ENCODE measurements at places on chromosomes 5 and 9.

GRCh38 chr5:143115381-143115780 is 288.1 kb downstream of the NR3C1 start:
- no peak for DNase-seq

GRCh38 chr5:76947082-76947503 is 5.8 kb upstream of the CRHBP start:
- DNase-seq, result no peak

DNA sequence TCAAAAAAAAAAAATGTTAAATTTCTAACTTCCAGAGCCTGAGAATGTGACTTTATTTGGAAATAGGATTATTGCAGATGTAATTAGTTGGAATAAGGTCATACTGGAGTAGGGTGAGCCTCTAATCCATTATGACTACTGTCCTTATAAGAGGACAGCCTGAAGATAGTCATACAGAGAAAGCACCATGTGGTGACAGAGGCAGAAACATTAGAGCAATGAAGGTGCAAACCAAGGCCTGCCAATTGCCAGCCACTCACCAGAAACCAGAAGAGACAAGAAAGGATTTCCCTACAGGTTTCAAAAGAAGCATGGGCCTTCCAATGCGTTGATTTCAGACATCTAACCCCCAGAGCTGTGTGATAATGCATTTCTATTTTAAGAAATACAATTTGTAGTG is 659.2 kb upstream of the CHD1 start:
- DNase-seq, result no peak

- no peak for DNase-seq
These were observed 36.7 kb upstream of the MAN2A1 start for GRCh38 chr5:109653042-109653441.

- no peak for DNase-seq
These were observed 70.0 kb upstream of the GFPT2 start for GRCh38 chr5:180423133-180423532.

GRCh38 chr5:32261198-32261597 is 51.5 kb downstream of the MTMR12 start:
- DNase-seq, result no peak

DNA sequence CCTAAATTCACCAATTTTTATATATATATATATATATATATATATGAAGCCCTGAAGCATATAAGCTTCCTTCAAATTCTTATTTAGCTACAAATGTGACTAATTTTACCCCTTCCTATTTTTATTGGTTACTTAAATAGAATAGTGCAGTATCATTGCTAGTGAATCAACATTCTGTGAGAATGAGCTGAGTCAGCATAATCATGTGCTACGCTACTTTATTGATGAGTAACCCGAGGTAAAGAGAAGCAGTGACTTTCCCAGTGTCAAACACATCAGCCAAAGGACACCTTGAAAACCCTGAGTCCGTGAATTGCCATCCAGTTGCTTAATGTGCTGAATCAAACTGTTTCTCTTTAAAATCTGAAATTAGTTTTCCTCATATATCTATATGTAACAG is 546.2 kb downstream of the DMRTA1 start:
- no peak for DNase-seq

DNA sequence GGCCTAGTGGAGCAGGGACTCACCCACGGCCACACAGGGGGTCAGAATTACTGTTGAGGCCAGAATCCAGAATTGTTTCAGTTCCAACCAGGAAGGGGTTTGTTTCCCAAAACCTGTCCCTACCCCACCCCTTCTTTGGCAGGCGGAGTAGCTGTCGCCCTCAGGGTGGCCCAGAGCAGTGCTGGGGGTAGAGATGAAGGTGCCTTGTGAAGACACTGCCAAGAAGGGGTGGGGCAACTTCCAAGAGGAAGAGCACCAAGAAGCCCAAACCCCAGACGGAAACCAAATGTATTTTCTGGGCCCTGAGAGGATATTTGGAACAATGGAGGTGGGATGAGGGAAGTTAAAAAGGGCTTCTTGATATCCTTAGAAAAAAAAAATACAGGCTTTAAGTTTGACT is 11.4 kb upstream of the NDST1 start:
- no peak for DNase-seq

DNA sequence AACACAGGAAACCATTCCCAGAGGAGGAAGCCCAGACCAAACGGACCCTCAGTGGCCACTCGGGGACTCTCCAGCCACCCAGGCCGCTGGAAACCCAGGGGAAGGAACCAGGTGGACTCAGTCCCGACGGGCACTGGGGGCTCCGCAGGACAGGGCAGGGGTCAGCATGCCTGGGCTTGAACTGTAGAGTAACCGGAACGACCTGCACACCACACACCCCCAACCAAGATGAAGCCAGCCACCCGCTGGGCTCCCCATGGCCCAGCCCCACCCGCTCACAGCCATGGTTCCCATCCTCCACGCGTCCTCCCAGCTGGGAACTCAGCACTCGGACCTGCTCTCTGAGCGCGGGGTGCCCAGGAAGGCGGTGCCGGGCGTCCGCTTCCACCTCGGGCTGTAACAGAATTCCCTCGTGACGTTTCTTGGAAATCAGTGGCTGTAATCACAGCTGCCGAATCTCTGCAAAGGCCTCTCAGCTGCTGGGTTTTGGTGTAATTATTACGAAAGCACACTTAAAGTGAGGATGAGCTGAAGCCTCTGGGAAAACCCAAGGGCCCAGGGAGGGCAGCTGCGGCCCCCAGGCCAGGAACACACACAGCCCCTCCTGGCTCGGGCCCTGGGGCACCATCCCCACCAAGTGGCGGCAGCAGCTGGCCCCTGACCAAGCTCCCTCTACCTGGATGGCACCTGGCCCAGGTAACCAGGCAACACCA is 13.8 kb downstream of the NACC2 start:
- no peak for DNase-seq

DNA sequence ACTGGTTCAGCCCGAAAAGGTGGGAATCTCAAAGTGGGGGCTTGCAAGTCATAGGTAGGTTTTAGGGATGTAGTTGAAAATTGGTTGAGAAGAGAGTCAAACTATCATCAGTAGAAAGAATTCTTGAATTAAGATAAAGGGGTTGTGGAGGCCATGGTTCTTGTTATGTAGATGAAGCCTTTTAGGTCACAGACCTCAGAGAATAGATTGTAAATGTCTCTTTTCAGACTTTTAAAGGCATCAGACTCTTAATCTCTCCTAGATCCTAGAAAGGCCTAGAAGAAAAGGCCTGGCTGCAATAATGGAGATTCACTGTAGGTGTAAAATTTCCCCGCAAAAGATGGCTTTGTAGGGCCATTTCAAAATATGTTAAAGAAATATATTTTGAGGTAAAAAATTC is 96.4 kb downstream of the PSAT1 start:
- DNase-seq, result no peak

DNA sequence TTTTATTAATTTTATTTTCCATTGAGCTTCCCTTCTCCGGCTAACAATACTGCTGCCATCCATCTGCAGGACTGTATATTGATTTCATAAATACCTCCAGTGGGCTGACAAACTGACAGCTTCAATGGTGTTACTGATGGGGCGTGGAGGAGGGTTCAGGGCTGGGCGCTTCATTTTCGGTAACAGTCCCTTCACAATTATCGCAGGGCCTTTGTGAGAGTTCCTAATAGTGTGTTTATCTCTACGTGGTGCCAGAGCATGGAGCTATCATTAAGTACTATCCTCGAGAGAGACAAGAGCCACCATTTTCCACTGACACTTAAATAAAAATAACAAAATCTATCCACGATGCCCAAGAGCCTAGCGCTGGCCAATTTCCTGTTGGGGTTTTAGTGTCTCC is 307.0 kb upstream of the PANK3 start:
- DNase-seq, result no peak

DNA sequence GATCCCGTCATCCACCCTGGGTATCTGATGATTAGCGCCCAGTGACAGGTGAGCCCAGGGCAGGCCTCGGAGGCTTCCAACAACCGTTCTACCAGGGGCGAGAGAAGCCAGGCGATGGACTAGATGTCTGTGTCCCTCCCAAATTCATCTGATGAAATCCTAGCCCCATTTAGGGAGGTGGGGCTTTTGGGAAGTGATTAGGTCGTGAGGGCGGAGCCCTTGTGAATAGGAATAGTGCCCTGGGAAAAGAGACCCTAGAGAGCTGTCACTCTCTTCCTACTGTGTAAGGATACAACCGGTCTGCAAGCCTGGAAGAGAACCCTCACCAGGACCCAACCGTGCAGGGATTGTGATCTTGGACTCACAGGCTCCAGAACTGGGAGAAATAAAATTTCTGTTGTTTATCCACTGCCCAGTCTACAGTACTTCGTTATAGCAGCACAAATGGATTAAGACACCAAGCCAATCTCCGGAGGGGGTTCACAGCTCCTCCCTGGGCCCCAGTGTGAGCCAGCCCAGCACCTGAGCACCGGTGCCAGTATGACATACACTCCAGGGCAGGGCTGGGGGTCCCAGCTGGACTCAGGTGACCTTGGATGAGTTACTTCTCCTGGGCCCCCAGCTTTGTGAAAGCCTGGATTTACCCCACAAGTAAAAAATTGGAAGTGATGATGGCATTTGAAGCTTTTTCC is 162.2 kb downstream of the DAB2IP start:
- no peak for DNase-seq

DNA sequence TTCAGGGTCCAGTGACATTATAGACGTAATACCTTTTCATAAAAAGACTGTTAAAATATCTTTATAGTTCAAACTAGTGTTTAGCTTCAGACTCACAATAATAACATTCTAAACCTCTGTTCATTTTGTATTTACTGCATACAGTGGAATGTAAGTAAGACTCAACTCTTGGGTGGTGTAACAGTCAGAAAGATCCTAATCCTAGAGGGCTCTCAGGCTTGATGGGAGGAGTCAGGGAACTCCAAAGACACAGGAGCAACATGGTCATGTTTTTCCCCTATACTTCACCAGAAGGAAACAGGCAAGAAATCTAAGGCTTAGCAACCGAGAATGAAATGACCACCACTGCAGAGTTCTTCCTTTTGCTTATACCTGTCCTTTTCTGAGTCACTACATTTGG is 82.6 kb downstream of the MRPS27 start:
- DNase-seq, result no peak

GRCh38 chr9:86389628-86390027 is 35.4 kb upstream of the TUT7 start:
- DNase-seq, result no peak

GRCh38 chr9:70574151-70574837 is 159.8 kb upstream of the KLF9 start:
- DNase-seq, result no peak

- DNase-seq, result no peak
These were observed 18.3 kb upstream of the ARL14EPL start for GRCh38 chr5:116013936-116014335.

GRCh38 chr9:1087120-1087881 is 37.1 kb downstream of the DMRT2 start:
- no peak for DNase-seq

DNA sequence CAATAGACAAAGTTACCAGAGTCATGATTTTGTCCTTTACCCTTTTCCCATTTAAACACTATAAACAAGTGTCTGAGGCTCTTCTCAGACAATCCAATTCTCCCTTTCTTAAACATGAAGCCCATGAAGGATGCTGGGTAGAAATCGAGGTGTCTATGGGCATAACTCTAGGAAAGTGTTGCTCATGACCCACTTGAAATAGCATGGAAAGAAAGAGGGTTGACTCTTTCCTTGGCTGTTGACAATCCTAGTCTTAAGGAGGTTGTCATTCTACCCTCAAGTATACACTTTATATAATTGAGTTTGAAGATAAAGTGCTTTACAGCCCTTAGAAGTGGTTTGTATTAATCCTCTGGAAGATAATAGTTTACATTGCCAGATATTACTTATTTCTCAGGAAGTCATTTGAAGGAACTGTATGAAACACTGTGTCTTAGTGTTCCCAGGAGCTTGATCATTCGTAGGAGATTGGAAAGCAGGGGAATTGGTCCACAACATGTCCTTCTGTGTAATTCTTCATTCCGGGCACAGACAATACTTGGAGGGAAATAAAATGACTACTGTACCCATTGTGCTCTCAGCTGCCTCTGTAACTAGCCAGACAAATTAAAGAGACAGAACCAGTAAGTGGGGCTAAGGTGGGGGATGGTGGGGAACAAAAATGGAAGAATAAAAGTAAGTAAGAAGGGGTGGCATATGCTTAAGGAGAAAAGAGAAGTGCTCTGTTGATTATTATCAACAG is 1078.3 kb upstream of the DMAC1 start:
- no peak for DNase-seq

- DNase-seq, result no peak
These were observed 60.7 kb upstream of the NIPBL start for GRCh38 chr5:36815871-36816270.

GRCh38 chr9:113562653-113563381 is 99.3 kb downstream of the RGS3 start:
- DNase-seq, result no peak

- DNase-seq, result no peak
These were observed 3.1 kb downstream of the RNF44 start for GRCh38 chr5:176533894-176534611.

GRCh38 chr9:109903515-109904138 is 123.6 kb downstream of the PALM2AKAP2 start:
- peak; percentile 29 for DNase-seq

DNA sequence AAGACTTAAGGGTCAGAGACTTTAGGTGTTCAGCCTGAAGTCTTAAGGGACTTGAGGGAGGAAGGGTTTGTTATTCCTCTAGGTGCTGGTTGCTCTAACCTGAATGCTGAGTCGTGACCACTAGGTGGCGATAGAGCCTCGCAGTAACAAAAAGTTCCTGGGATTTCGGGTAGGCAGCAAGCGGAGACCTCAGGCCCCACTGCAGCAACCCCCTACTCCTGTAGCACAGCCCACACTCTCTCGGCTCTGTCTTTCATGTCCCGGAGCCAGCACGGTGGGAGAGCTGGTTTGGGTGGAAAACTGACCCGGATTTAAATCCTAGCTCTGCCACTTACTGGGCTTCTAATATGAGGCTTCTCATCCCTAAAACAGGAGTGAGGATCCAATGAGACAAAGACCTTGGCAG is 100.3 kb upstream of the PANK3 start:
- peak; percentile 37 for DNase-seq

DNA sequence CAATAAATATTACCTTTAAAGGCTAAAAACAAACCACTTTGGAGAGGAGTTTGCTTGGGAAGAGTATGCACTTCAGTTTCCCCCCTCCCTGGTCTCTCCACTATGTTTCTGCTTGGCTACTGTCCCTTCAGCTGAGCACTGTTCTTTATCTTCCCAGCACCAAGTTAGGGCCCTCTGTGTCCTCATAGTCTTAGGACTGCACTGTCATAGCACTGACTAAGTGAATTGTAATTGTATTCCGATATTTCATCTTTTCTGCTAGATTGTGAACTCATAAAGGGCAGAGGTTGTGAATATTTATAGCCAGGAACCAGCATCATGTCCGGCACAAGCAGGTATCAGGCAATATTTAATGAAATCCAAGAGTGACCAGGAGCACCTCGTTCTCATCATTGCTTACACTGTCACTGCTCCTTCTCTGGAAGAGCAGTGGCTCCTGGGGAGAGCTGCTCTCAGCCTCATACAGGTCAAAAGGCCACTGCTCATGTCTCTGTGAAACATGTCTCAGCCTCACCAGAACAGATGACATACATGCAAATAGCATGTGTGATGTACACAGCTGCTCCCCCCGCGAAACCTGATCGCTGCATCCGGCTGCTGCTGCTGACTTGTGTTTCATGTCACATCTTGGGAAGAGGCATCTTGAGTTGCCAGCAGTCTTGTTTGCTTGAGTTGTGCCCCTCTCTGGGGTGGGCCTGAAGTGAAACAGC is 279.7 kb upstream of the MSX2 start:
- no peak for DNase-seq

Data from stimulated activated CD4-positive, alpha-beta T cell treated with anti-CD3 and anti-CD28 coated beads, Interleukin-2, amount 100 ng/mL, for 4 hours (primary cell).